Stromal cell of bone marrow (primary cell): ENCODE measurements at places on chromosomes 5 and 9.

GRCh38 chr5:65696892-65697291 lies 25.0 kb downstream of the SGTB start:
- DNase-seq: peak; percentile 2

GRCh38 chr9:104810421-104811339 lies 46.8 kb downstream of the NIPSNAP3B start:
- DNase-seq: no peak

- DNase-seq: no peak
Observed at GRCh38 chr9:106314476-106314875, 548.5 kb upstream of the ZNF462 start.

DNA sequence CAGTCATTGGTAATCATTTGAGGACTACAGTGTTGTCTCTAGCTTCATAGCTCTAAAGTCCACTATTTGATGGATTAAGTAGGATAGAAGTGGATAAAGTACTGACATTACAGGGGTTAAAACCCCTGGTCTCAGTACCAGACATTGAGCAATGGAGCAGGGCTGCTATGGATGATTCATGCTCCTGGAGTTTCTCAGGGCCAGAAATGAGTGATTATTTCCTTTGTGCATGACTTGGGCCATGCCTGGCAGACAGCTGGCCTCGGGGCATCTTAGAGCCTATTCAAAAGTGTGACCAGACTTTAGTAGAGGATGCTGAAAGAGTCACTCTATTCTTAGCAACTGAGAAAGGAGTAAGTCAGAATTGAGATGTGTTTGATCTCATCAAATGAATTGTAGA lies 350.7 kb upstream of the TLE4 start:
- peak; percentile 81 for DNase-seq

GRCh38 chr9:81823672-81824554 lies 104.3 kb upstream of the SPATA31D4 start:
- no peak for DNase-seq

DNA sequence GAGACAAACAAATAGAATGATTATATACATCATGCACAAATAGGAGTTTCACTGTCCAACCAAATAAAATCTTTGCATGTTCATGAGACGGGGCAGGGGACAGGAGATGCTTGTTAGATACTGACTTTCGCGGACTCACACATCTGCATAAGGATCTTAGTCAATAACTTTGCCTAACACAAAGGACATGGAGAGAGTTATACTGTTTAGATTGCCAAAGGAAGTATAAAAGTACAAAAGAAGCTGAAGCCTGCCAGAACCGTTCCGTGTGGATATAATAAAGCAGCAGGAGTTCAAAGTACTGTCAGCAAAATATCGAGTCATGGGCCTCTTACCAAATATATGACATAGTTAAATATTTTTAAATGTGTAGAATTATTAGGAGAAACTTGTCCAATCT lies 1148.4 kb downstream of the EFNA5 start:
- DNase-seq: no peak

DNA sequence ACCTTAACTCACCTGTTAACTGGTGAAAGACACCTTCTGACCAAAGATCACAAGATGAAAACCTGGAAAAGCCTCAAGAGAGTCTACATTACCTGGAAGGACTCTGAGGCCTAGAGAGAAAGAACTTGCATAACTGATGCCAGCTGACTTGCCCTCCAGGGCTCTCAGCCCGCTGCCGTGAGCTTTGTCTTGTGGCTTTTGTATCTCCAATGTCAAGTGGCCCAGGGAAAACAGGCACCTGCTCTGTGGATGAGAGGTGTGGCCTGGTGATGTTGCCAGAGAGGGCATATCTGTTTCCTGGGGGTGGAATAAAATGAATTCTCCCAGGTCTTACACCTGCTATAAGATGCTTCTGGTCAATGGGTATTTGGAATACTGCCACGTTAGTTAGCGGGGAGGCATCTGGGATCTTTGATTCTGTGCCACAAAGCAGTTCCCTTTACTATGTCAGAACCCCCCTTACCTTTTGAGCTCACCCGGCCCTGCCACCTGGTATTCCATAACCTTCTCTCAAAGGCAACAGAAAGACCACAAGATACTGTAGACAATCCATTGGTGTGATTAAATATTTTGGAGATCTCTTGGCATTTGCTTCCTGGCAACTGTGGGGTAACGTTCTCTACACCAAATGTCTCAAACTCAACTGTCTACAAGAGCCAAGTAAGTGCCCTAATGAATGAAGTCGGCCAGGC lies 54.9 kb upstream of the N4BP3 start:
- DNase-seq: no peak

- DNase-seq: no peak
Observed at GRCh38 chr9:1039589-1039988, 10.6 kb upstream of the DMRT2 start.

- DNase-seq: no peak
Observed at GRCh38 chr5:137611011-137611580, 112.0 kb upstream of the SPOCK1 start.

GRCh38 chr5:76483433-76483832 lies 80.3 kb downstream of the IQGAP2 start:
- no peak for DNase-seq

DNA sequence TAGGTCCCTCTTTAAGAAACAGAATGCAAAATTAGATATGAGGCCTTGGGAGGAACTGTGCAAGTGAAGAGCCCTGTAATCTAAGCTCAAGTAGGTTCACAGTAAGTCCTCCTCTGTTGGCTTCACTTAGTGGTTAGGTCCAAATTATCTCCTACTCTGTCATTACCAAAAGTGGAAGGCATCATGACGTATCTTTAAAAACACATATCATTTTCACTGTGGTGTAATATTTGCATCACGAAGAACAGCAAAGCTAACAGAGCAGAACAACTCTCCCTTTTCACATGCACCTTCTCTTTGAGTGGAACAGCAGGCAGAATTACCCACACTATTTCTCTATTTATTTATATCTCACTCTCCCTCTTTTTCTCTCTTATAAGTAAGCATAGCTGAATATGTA lies 240.5 kb upstream of the CCNH start:
- DNase-seq: no peak

- DNase-seq: no peak
Observed at GRCh38 chr9:131464354-131465000, 38.2 kb upstream of the POMT1 start.

- no peak for DNase-seq
Observed at GRCh38 chr9:28079677-28080076, 506.4 kb upstream of the C9orf72 start.

- DNase-seq: peak; percentile 2
Observed at GRCh38 chr5:165460911-165461310, 1955.5 kb downstream of the MAT2B start.

DNA sequence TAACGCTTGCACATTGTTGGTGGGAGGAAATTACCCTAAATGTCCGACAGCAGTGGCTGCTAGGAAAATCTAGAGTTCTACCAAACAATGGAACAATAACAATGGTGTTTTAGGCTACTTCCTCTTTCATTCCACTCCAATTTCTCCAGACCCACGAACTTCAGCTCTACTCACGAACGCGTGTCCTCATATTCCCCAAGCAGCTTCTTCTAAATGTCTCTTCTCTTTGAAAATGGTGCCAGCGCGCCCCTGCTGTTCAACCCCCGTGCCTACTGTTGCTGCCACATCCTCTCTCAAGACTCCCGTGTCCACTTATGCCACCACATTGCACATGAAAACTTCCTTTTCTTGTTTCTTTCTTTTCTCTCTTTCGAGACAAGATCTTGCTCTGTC lies 25.6 kb downstream of the OR2V2 start:
- DNase-seq: no peak

- DNase-seq: no peak
Observed at GRCh38 chr5:180140079-180140554, 68.6 kb upstream of the RNF130 start.

GRCh38 chr5:78985116-78985724 lies at the start of gene ARSB:
TSS of gene ARSB (minus strand) at chr5:78985310. CDS start at chr5:78985248, 62 bp downstream.
- DNase-seq: no peak

DNA sequence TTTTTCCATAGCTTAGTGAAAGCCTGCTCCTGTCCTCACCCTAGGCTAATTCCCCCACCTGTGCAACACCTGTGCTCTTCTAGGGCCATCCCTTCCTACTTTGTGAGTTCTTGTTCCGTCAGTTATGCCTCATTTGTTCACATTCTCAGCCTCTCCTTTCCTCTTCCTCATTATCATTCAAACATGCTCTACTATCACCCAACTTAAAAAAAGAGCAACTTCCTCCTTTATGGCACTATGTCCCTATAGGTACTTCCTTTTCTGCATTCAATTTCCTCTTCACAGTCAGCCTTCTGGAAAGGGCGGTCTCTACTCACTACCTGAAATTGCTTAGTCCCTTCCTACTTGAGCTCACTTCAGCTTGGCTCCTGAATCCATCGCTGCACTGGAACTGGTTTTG lies 111.8 kb upstream of the LHFPL2 start:
- no peak for DNase-seq

- DNase-seq: no peak
Observed at GRCh38 chr5:159398936-159399335, 68.6 kb upstream of the IL12B start.

DNA sequence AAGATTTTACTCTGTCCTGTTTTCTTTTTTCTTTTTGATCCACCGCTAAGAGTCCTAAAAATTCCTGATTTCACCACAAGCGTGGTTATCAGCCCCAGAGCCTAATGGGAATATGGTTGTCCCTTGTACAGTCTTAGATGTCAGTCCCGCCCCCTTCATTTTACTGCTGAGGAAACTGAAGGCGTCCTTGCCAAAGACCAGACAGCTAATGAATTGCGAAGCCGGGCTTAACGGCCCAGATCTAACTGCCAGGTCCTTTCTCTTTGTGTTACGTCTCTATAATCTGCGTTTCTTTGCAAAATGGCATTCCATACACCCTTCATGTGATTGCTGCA lies 497 bp downstream of the NSA2 start:
- DNase-seq: no peak

GRCh38 chr9:108772301-108772894 lies 83.4 kb downstream of the ACTL7B start:
- no peak for DNase-seq

DNA sequence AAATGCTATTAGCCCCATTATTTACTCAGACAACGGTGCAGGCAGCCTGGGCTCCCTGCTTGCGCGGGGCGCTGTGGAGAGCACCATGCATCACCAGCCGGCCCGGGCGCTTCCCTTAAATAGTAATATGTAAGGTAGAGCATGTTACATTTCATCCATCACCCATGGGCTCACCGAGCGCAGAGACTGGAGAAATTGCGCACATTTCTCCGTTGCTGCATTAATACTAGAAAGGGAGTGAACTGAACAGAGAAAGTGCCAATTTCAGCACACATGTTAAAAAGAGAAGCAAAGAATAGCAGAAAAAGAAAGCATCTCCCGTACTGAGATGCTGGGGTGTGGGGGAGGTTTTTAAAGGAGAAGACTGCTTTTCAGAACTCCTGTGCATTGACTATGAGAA lies 400.3 kb downstream of the ZSWIM6 start:
- DNase-seq: no peak

DNA sequence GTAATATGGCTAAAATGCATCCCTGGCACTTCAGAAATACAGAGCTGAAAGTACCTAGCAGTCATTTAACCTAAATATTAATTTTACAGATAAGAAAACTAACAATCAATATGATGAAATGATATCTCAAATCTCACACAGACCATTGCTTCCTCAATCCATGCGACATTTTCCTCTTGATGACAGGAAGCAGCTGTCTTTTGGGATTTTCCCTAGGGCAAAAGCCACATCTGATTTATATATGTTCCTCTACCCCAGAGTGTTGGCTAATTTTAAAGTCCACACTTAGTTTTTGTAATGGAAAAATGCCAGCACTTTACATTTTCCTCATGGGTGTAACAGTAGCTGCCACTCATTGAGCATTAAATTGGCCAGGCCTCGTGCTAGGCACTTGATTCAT lies 47.7 kb upstream of the ITGA1 start:
- DNase-seq: no peak

GRCh38 chr5:40578501-40579451 lies 100.9 kb upstream of the PTGER4 start:
- DNase-seq: no peak

- no peak for DNase-seq
Observed at GRCh38 chr5:28216939-28217360, 1178.6 kb upstream of the CDH9 start.

- DNase-seq: no peak
Observed at GRCh38 chr5:3391210-3391609, 204.4 kb upstream of the IRX1 start.
